HFFc6 (cell line): ENCODE measurements at places on chromosomes 5 and 9. TPM values are rescaled to one million over a fixed set of nuclear protein-coding genes. Genes with fewer than 3 reads are reported as not detected.

The RNF20 gene
- 38.3 to 43.8 TPM (median 40.1 TPM) in 3 replicates for total RNA-seq

GRCh38 chr5:157710882-157711281 lies 20.3 kb upstream of the THG1L start:
- no peaks in the 10 kb centered on the region; the same call in 1 of the 2 replicates for H3K27me3 ChIP-seq
- H3K36me3 ChIP-seq: no peaks in the 10 kb centered on the region
- H3K4me3 ChIP-seq: peak overlapping the region; percentile 74
- H3K4me1 ChIP-seq: peaks cover 69% of the 10 kb centered on the region
- peak overlapping the region; percentile 86 for H3K27ac ChIP-seq

DNA sequence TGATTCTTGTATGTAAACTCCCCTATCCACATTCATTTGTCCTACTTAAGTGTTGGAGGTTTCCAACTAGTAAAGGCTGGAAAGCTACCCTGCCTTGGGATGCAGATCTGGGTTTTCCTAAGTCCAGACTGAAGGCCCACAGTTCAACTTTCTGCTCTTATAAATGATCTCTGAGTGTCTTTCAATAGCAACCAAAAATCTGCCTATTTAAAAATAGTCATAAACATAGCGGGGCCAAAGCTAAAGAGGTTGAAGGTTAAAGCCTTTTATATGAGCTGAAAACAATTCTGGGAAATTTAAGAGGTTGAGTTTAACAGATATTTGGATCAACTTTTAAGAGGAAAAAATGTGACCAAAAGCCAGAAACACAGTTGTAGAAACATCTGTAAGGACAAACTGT lies 87.2 kb downstream of the NTRK2 start:
- DNase-seq: no peak
- no peaks in the 10 kb centered on the region for H3K27me3 ChIP-seq
- H3K27ac ChIP-seq: no peak overlapping the region
- H3K36me3 ChIP-seq: no peaks in the 10 kb centered on the region; the same call in 1 of the 2 replicates
- H3K4me3 ChIP-seq: no peak overlapping the region
- H3K4me1 ChIP-seq: peaks cover 50% of the 10 kb centered on the region; the same call in 1 of the 2 replicates

The CHSY3 gene
- total RNA-seq: 0.10 TPM in 1 of 2 replicates, not detected in the other

The OMD gene
- not detected in 2 replicates for total RNA-seq

- no peaks in the 10 kb centered on the region for H3K36me3 ChIP-seq
- H3K27ac ChIP-seq: no peak overlapping the region
- no peaks in the 10 kb centered on the region for H3K27me3 ChIP-seq
- no peak for DNase-seq
- no peak overlapping the region for H3K4me3 ChIP-seq
Observed at GRCh38 chr9:8158574-8158973, 359.0 kb upstream of the DMAC1 start.

The DOCK8 gene
- total RNA-seq: 0.05 to 0.34 TPM (median 0.13 TPM) in 3 replicates

GRCh38 chr5:147913786-147914185 lies 7.4 kb upstream of the C5orf46 start:
- no peaks in the 10 kb centered on the region for H3K4me1 ChIP-seq
- H3K36me3 ChIP-seq: no peaks in the 10 kb centered on the region
- no peaks in the 10 kb centered on the region for H3K27me3 ChIP-seq
- H3K4me3 ChIP-seq: no peak overlapping the region
- no peak for DNase-seq
- H3K27ac ChIP-seq: no peak overlapping the region

The WDR41 gene
- 53.4 to 66.9 TPM (median 61.2 TPM) in 3 replicates for total RNA-seq

GRCh38 chr5:148290271-148291195 lies 21.7 kb upstream of the SPINK7 start:
- no peaks in the 10 kb centered on the region for H3K4me1 ChIP-seq
- no peak overlapping the region for H3K4me3 ChIP-seq
